ENCODE measurements at places on chromosomes 6 and 20.

DNA sequence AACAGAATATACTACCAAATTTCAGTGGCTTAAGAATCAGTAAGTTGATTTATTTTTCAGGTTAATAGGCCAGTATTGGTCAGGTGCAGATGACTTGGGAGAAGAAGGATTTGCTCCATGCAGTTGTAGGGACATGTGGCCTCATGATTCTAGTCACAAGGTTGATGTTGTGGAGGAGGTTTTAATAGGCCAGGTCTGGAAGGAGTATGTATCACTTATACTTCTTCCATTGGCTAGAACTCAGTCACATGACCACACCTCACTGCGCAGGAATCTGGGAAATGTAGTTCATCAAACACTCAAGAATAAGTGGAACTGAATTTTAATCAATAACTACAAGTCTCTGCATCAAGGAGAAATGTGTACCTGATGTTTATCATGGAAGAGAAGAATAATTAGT lies 281.5 kb upstream of the QKI start:
- no peak for DNase-seq

GRCh38 chr6:127076466-127076865 lies 42.0 kb upstream of the RSPO3 start:
- no peak for DNase-seq

- no peak for DNase-seq
Observed at GRCh38 chr6:5507131-5507681, 245.9 kb downstream of the FARS2 start.

DNA sequence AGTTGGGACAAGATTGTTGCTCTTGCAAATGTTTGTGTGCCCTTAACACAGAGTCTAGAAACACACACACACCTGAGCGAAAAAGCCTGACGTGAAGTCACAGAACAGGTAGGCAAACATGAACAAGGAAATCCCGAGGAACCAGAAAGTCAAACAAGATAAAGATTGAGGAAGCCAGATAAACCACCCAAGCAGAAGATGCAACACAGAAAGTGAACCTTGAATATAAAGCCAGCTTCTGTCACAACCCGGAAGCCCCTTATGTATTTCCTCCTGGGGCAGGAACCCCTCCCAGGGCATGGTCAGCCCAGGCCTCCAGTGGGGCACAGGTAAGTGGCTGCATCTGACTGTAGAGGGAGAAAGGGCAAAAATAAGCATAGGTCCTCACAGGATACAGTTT lies 158.2 kb upstream of the SUPT3H start:
- DNase-seq = no peak

DNA sequence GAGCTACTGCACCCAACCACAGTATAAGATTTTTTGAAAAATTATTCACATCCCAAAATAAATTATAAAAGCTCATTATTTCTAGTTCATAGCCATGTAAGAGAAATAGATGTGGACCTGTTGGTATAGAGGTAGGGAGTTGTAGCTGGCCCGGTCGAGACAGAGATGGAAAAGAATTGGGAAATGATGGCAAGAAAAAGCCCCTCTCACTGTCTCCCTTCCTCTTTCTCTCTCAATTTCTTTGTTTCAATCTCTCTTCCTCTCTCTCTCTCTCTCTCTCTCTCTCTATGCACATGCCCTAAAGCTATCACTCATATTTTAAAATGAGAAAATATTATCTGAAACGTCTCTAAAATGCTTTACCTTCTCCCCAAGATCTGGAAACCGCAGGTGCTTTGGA lies 80.7 kb upstream of the CD83 start:
- no peak for DNase-seq

- DNase-seq = peak; percentile 20
Observed at GRCh38 chr6:37920667-37921066, 101.1 kb downstream of the ZFAND3 start.
